ENCODE measurements at places on chromosomes 5 and 9. TPM values are rescaled to one million over a fixed set of nuclear protein-coding genes. Genes with fewer than 3 reads are reported as not detected.

Gene CDH10
- total RNA-seq = 0.05 TPM

Gene NUDCD2
- total RNA-seq = 33.8 TPM

Gene ALDH1A1
- total RNA-seq = 5,218 TPM

Gene EQTN
- not detected for total RNA-seq

Gene TPPP
- 6.6 TPM for total RNA-seq

Gene MYORG
- total RNA-seq = 6.9 TPM

Gene ADCY2
- total RNA-seq = not detected

Gene DBH
- total RNA-seq = not detected

Gene TMEM171
- 4.0 TPM for total RNA-seq

Gene RNF180
- total RNA-seq = 0.38 TPM

Gene GABRA1
- total RNA-seq = not detected

Gene SHB
- total RNA-seq = 40.8 TPM

Gene FGF18
- total RNA-seq = 3.2 TPM

Gene PPP2CA
- total RNA-seq = 250 TPM

Gene CFAP90
- 0.72 TPM for total RNA-seq

Gene IL17B
- not detected for total RNA-seq

Gene SAXO1
- not detected for total RNA-seq

Gene TLX3
- total RNA-seq = not detected

Gene KCNMB1
- not detected for total RNA-seq

Gene GFPT2
- 49.7 TPM for total RNA-seq

Gene ESM1
- total RNA-seq = not detected

Gene LRRC19
- not detected for total RNA-seq

Gene PLCXD3
- 0.18 TPM for total RNA-seq

Gene CMBL
- total RNA-seq = 22.4 TPM

Gene LAMC3
- total RNA-seq = 2.3 TPM

Gene AP3S1
- 77.6 TPM for total RNA-seq

Gene AGXT2
- not detected for total RNA-seq

Gene CDH9
- total RNA-seq = not detected

Gene CCL28
- total RNA-seq = 0.06 TPM

Gene BAAT
- 0.31 TPM for total RNA-seq

Gene TMEM252
- total RNA-seq = not detected

Gene COL15A1
- 0.57 TPM for total RNA-seq

Gene MCCC2
- total RNA-seq = 40.9 TPM

Gene TEK
- total RNA-seq = 0.15 TPM

Gene ERCC8
- 11.8 TPM for total RNA-seq

Gene CAMK2A
- total RNA-seq = 0.69 TPM

Gene IL7R
- 0.30 TPM for total RNA-seq

Gene EGR1
- total RNA-seq = 12.1 TPM

Gene LCN2
- total RNA-seq = 3.4 TPM

Gene NR2F1
- total RNA-seq = 4.7 TPM

Gene RLN2
- total RNA-seq = 0.28 TPM

Gene ASPN
- total RNA-seq = not detected

Gene ZDHHC11B
- total RNA-seq = 1.5 TPM

Gene CEL
- total RNA-seq = 0.52 TPM

Gene GPR107
- total RNA-seq = 25.3 TPM

Gene LHFPL2
- 54.0 TPM for total RNA-seq

Gene ELOVL7
- 12.6 TPM for total RNA-seq

Gene INSL6
- not detected for total RNA-seq

Gene BNC2
- 6.7 TPM for total RNA-seq

Gene SLC34A1
- total RNA-seq = not detected

Gene ZNF354C
- 0.79 TPM for total RNA-seq

Gene GPR151
- not detected for total RNA-seq

Gene OR1J2
- not detected for total RNA-seq

Gene STC2
- 49.1 TPM for total RNA-seq

Gene C5orf52
- total RNA-seq = not detected
